ENCODE measurements at places on chromosomes 5 and 9. TPM values are rescaled to one million over a fixed set of nuclear protein-coding genes. Genes with fewer than 3 reads are reported as not detected.

GOLM1 gene
- total RNA-seq, result 34.1 TPM

CDC20B gene
- total RNA-seq, result not detected

PITX1 gene
- 66.7 TPM for total RNA-seq

PFN3 gene
- not detected for total RNA-seq

LIFR gene
- total RNA-seq, result 40.2 TPM

GFI1B gene
- 0.32 TPM for total RNA-seq

NMUR2 gene
- total RNA-seq, result not detected

ATP10B gene
- total RNA-seq, result not detected

ALDOB gene
- not detected for total RNA-seq

CATSPER3 gene
- not detected for total RNA-seq

TNFSF8 gene
- total RNA-seq, result not detected

MYOT gene
- not detected for total RNA-seq

RIC1 gene
- total RNA-seq, result 71.2 TPM

ASB6 gene
- total RNA-seq, result 16.8 TPM

NEK6 gene
- 41.9 TPM for total RNA-seq

UGT3A2 gene
- total RNA-seq, result not detected

C9orf85 gene
- 9.7 TPM for total RNA-seq

NR6A1 gene
- total RNA-seq, result under 0.01 TPM

EGFL7 gene
- total RNA-seq, result 9.9 TPM

LAMC3 gene
- 0.43 TPM for total RNA-seq

KIF4B gene
- not detected for total RNA-seq

TMEM215 gene
- not detected for total RNA-seq

- no peak for DNase-seq
Measured at GRCh38 chr9:129311643-129312042, 133.6 kb upstream of the IER5L start.

GRCh38 chr9:69740872-69741505 is 18.8 kb downstream of the PTAR1 start:
- DNase-seq, result no peak

GRCh38 chr9:95082401-95083084 is 235.0 kb downstream of the FANCC start:
- DNase-seq, result no peak

GRCh38 chr9:73577848-73578247 is 426.2 kb downstream of the ANXA1 start:
- peak; percentile 21 for DNase-seq

GRCh38 chr5:42360056-42360455 is 63.2 kb upstream of the GHR start:
- peak; percentile 5 for DNase-seq

DNA sequence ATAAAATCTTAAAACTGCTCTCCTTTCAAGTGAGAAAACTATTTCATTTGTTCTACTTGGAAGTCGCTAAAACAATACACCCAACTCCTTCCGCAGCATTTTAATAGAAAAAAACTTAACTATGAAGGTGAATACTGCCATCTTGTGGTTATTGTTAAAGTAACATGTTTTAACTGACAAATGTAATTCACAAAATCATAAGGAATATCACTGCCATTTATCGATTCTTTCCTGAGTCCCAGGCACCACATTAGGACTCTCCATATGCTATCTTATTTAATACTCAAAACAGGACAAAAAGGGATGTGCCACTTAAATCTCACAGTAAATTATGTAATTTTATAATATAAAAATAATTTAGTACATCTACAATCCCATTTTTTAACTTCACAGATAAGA is 130.5 kb upstream of the ITGA1 start:
- peak; percentile 61 for DNase-seq

DNA sequence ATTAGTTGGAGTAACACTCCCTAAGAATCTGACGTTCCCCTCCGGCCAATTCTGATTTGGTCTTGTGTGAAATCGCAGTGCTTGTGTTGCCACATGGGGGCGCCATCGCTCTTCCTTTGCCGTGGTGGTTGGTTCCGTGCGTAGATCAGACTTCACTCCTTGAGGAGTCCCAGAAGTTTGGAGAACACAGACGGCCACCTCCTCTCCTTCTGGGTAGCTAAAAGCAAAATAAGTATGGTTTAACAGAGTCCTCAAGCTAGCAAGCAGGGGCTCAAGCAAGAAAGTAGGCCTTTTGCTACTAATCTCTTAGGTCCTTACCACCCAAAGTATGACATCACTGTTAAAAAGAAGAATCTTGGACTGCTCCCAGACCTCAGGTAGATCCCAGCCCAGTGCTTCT is 59.5 kb downstream of the HSPA4 start:
- peak; percentile 85 for DNase-seq

DNA sequence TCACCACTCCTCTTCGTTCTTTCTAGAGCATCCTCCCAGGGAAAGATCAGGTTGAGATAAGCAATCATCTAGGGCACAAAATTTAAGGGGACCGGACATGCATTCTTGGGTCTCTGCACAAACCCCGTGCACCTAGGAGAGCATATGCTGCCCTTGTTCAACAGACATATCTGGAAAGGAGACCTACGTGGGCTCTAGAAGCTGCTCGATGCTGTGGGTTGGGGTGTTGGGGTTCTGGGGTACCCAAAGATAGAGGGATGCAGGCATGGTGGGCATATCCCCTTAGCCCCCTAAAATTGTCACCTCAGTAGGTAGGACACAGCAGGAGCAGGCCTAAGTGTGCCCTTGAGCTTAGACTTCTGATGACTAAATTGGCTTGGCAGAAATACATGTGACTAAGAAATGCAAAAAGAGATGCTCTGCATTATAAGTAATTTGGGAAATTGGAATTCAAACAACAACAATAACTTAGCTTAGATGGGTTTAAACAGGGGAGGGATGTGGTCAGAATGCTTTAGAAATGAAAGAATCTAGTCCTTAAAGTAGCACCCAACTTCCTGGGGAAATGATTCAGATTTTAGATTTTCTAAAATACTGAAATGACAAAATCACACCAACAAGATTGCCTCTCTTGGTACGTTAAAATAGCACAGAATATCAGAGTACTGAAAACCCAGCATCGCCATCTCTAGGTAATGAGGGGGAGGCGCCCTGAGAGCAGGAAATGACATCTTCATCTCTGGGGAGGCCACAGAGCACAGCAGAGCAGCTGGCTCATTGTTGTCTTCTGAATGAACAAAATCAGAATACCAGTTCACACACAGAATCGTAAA is 172.3 kb downstream of the GNA14 start:
- DNase-seq, result no peak

GRCh38 chr9:109403766-109404320 is 83.0 kb upstream of the EPB41L4B start:
- no peak for DNase-seq

DNA sequence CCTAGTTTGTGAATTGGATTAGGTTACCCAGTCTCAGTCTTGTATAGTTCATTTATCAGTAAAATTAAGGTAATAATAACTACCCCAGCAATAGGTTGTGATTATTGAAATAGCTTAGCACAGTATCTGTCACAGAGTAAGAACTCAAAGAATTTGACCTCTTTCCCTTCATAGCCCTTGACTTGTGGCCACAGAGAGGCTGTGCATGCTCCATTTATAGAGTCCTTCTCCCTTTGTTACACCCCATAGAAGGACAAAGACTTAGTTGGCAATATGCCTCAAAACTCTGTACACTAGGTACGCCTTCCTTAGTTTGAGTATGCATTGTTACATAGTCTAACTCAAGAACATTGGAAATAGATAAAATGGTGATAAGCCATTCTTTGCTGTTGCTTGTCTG is 257.2 kb downstream of the KCTD16 start:
- no peak for DNase-seq
